ENCODE measurements at places on chromosomes 3 and 15.
A peak's percentile ranks its signal among the peaks of the same experiment; 100 is the strongest.

DNA sequence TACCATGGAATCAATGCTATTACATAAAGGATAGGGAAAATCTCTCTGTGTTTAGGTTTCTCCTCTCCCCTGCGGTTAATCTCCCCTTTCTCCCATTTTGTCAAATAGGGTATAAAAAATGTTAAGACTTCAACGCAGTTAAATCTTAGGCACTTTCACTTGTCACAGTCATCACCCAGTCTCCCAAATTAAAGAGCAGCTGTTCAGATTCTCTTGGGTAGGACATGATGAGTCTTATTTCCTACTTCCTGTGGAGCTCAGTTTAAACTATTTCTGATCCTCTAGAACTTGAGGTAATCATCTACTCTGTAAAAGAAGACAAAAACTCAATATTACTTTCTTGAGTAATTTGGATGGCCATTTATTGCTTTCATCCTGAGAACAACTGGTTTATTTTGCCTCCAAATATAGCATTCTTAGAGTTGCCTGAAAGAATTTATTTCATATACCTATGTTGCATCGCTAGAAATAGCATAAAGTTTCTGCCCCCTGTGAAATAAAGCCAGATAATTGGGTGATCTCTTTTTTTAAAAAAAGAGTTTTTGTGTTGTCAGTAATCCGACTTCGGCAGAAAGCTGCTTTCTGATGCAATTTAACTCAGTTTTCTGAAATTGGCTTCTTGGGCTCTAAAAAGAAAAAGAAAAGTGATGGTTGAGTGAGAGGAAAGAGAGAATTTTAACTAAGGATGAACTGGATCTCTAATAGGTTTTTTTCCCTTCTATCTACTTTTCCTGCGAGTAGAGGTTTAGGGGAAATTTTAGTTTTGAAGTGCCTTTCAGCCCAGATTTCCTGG lies 20.7 kb downstream of the RAP2B start:
- no peak for DNase-seq

DNA sequence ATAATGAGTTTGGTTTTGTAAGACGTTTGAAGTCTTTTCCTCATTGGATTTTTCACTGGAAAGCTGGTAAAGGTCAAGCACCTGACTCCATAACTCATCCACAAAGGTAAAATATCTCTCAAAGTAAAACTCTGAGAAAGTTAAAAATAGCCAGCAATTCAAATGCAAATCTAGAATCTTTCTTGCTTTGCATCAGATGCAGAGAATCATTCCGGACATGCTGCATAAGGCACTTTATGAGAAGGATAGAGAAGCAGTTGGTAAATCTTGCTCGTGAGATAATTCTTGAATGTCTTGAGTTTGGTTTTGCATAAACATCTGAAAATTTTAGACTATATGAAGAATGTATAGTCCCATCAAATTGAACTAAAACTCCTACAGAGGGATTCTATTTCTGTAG lies 9.1 kb downstream of the KCNMB2 start:
- DNase-seq: no peak

DNA sequence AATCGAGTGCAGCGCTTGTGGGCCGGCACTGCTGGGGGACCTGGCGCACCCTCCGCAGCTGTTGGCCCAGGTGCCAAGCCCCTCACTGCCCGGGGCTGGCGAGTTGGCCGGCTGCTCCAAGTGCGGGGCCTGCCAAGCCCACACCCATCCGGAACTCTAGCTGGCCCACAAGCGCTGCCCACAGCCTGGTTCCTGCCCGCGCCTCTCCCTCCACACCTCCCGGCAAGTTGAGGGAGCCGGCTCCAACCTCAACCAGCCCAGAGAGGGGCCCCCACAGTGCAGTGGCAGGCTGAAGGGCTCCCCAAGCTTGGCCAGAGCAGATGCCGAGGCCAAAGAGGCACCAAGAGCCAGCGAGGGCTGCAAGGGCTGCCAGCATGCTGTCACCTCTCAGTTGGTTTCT lies 73.4 kb downstream of the PLXNA1 start:
- DNase-seq: no peak

DNA sequence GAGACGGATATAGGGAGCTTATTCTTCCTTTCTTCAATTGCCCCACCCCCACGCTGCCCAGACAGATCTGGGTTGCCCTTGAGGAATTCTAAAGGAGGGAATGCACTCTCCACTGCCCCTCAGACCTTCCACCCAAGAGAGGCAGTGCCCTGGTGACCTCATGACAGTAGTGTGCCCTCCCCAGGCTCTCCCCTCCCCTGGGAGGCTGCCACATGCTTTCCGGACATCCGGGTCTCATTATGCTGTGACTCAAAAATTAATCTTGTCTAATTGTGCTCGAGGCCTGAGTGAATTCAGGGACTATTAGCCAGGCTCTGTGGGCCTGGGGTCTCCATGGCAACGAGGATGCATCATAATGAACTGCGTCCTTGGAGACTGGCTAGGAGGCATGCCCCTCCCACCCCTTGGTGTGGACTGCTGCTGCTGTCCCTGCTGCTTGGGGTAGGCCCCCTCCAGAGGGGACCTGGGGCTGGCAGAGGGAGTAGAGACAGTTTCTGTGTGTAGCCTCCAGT lies 20.8 kb downstream of the CORO2B start:
- peak; percentile 20 for DNase-seq

DNA sequence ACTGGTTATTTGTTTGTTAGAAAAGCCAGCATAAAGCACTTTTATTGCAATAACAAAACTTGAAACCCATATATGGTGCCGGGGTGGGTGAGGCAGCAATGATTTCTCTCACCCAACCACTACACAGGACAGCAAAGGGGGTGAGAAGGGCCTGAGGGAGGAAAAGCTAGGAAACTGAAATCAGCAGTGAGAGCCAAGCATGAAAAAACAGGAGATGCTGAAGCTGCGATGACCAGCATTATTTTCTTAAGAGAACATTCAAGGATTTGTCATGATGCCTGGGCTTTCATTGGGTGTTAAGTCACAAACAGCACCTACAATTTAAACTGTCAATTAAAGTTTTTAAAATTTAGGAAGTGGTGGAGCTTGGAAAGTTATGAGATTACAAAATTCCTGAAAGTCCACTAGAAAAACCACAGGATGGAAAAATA lies 11.9 kb upstream of the TM4SF4 start:
- no peak for DNase-seq

DNA sequence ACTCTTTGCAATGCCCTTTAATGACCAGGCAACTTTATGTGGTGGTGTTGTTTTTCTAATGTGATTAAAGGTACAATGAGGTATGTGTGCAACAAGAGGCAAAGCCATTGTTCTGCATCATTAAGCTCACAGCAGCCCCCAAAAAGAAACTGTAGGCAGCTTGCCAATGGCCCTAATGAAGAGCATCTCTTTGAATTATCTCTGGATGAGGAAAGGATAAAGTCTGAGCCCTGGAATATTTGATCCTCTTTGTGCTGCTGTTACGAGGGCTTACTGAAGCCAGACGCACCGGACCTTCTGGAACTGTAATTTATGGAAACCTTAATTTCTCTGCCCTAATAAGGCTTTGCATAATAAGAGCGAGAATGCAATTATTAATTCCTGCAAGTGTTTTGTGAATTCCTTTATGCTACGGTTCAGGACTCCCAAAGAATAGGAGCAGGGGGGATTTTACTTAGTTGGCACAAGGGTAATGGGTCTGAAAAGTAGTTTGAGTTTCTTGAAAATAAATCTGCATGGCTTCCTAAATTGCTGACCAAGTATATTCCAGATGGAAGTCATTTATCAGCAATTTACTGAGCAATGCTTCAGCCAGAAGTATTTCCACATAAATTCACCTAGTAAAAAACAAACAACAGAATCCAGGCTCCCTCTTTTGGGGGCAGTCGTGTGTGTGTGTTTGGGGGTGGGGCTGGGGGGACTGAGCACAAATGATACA lies 193.4 kb downstream of the PDZRN3 start:
- DNase-seq: no peak

GRCh38 chr15:69148465-69148864 lies 12.0 kb upstream of the GLCE start:
- DNase-seq: no peak

DNA sequence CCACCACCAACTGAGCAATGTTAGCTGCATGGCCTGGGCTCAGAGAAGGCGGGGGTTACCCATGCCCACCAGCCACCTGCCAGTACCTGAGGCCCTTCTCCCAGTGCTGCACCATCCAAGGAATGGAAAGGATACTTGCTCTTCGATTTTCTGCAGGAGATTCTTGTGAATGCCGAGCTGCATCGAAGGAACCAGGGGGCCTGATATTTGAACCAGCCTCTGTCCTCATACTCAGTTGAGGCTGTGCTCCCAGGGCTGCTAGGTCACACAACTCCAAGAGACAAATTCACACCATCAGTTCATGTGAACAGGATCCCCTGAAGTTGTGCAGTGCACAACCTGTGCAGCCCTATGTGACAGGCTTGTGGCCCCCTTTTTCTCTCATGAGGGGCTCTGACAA lies 18.0 kb downstream of the PLA2G4F start:
- no peak for DNase-seq

- DNase-seq: peak; percentile 75
Measured at GRCh38 chr3:129026728-129027543, 25.8 kb downstream of the EFCC1 start.

- no peak for DNase-seq
Measured at GRCh38 chr3:191136347-191136746, 62.7 kb upstream of the OSTN start.

GRCh38 chr3:24495326-24495994 lies 810 bp upstream of the THRB start:
- DNase-seq: no peak

DNA sequence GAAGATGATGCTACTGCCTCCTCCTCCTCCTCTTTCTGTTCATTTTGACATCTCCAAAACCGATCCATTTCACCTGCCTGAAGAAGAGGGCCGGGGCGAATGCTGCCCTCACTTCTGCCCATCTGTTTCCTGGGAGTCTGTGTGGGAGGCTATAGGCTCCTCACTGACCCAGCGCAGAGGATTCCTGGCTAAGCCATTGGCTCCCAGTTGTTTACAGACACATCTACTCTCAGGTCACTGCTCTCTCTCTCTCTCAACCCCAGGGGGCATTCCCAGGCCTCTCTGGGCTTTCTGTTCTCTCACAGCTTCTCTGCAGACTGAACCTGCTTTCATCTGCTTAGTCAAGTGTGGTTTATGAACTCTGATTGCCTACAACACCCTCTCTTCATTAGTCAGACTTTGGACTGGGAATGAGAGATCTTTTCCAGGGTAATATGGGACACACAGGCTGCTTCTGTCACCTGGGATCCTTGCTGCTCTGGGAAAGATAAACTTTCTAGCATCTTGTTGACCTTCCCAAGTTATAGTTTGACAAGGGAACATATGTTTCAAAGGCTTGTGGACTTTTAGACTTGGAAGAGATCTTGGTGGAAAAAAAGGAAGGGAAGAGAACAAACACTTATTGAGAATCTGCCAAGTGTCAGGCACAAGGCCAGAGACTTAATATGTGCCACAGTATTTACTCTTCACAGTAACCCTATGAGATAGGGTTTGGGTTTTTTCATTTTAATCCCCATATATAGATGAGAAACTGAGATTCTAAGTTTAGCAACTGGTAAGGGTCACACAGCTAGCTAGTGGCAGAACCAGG lies 30.2 kb upstream of the USP3 start:
- DNase-seq: no peak

DNA sequence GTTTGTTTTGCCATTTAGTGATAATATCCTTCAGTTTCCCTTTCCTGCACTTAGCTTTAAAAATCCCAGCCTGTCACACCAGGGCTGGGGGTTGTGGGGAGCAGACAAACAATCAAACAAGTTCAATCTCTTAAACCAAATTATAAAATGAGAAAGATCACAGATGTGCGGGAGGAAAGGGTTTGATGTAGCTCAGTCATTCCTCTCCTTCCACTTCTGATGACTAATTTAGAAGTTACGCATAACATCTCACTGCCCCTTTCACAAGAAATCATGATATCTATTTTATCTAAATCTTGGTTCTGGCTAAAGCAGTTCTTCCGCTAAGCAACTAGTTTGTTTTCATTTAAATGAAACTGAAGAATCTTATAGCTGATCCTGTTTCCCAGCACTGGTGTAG lies 34.1 kb upstream of the ATG7 start:
- DNase-seq: no peak

DNA sequence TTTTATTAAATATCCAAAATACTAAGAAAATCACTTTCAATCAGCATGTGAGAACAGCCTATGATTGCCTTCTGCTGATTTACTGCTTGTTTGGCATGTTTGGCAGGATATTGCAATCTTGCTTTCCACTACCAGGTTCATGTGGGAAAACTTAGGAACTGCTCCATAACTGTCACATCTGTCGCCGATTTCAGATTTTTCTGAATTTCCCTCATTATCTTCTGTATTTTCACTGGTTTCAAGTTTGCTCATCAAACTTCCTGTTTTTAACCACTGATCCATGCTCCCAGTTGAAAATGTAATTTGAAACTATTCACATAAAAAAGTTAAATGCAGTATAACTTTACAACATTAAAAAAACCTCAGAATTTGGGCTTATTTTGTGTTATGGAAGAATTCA lies 93.0 kb downstream of the NFKBIZ start:
- no peak for DNase-seq

DNA sequence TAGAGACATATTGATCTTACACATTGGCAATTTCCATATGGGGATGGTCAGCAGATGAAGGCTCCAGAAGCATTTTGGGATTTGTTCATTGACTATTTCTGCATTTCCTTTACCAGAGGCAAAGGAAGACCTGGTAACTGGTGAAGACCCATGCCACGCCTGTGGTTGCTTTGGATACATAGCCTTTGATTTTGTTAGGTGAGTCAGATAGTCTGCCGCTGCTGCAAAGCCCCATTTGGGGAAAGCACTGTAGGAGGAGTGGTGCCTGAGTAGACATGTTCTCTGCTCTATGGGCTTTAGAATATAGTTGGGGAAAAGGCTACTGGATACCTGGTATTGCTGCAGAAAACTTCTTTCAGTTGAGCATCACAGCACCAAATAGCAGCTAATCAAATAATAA lies 56.8 kb downstream of the TFG start:
- DNase-seq: no peak

DNA sequence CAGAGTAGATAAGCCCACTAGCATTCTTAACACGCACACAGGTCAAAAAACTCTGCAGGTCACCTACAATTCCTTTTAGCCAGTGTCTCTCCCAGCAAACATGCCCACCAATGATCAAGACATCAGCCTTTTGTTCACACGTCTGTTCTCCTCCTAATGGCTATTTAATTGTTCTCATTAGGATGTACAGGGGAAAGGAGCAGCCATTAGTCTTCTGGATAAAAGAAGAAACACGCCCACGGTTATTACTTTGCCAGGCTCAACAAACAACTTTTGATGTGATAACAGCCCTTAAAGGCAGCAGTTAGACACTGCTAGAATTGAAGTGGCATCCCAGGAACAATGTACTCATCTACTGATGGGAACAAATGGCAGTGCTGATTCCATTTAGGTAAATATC lies 108.8 kb downstream of the NTRK3 start:
- no peak for DNase-seq

DNA sequence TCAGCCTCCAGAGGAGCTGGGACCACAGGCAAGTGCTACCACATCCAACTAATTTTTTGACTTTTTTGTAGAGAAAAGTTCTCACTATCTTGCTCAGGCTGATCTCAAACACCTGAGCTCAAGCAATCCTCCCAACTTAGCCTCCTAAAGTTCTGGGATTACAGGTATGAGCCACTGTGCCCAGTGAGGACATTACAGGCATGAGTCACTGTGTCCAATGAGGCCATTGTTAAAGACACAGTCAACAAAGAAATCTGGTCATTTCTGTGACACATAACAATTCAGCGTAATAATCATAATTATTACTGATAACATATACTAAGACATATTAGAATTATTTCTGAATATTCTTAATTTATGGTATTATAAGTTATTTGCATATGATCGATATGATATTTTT lies 463.4 kb upstream of the NDN start:
- DNase-seq: no peak

GRCh38 chr3:124631727-124632126 lies 98.5 kb upstream of the UMPS start:
- no peak for DNase-seq

- DNase-seq: no peak
Measured at GRCh38 chr3:9147215-9147895, 102.1 kb downstream of the SRGAP3 start.
